ENCODE measurements at places on chromosomes 4 and X. TPM values are rescaled to one million over a fixed set of nuclear protein-coding genes. Genes with fewer than 3 reads are reported as not detected.

The NLGN3 gene
- 2.5 TPM for polyA plus RNA-seq

The SLC4A4 gene
- 9.0 TPM for polyA plus RNA-seq

The OTUD5 gene
- polyA plus RNA-seq = 41.6 TPM

The SHROOM2 gene
- 1.2 TPM for polyA plus RNA-seq

The GPR50 gene
- 0.23 TPM for polyA plus RNA-seq

The VEGFC gene
- polyA plus RNA-seq = 8.4 TPM

The BTK gene
- 3.8 TPM for polyA plus RNA-seq

The IL2RG gene
- 1.8 TPM for polyA plus RNA-seq

The PF4V1 gene
- not detected for polyA plus RNA-seq

The VCX3A gene
- not detected for polyA plus RNA-seq

The NSUN7 gene
- 0.66 TPM for polyA plus RNA-seq

The AMBN gene
- not detected for polyA plus RNA-seq

The SULT1B1 gene
- 0.46 TPM for polyA plus RNA-seq

The SMIM31 gene
- not detected for polyA plus RNA-seq

Measured in hindlimb muscle (tissue), 1 donor.